Activated CD4-positive, alpha-beta memory T cell treated with anti-CD3 and anti-CD28 coated beads, Interleukin-2, amount 10 ng/mL, durations not matched to agents 7 days and 5 days (primary cell): ENCODE measurements at places on chromosomes 16 and 17.

DNA sequence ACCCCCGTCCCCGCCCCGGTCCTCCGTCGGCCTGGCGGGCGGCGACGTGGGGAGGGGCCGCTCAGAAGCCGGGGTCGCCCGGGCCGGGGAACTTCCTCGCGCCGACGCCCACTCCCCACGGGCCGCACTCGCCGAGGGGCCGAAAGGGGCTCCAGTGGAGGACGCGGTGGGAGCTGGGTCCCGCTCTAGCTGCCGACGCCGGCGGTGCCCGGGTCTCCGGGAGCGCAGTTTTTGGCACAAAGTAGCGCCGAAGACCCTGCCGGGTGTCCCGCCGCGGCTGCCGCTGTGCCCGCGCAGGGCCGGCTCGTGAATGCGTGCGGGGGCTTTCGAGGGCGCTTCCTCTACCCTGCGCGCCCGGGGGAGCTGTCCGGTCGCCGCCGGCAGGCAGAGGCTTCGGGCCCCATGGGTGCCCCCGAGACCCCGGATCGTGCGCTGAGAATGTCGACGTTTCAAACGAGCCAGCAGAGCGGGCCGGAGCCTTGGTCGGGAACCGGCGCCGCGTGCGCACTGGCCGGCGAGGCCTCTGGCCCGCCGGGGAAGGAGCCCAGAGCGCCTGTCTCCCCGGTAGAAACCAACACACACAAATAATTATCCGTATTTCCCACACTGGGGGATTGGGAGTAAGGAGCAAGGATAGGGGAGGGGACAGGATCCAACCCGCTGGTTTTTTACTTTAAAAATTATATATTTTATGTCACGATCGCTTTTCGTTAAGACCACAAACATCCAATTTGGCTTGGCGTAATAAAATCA, 46.6 kb upstream of the SLC38A10 start:
- DNase-seq, result no peak

- DNase-seq, result no peak
These were observed 36.8 kb downstream of the CPD start for GRCh38 chr17:30415491-30415890.

DNA sequence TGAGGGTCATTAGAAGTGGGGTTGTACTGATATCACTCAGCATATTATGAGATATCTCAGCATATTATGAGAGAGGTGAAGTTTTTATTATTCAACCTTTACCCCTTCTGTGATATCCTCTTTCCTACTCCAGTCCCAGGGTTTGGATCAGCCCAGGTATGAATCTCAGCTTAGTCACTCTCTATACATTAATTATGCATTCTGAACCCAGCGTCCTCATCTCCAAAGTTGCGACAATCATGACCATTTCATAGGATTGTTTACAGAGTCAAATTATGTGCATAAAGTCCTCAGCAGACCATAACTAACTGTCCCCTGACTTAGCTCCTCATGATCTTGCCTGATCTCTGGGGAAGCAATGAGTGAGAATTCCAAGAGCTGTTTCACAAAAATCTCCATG, 20.5 kb upstream of the BLMH start:
- no peak for DNase-seq

- DNase-seq, result no peak
These were observed 45.2 kb downstream of the AXIN2 start for GRCh38 chr17:65515959-65516948.

- no peak for DNase-seq
These were observed 66.4 kb downstream of the NDEL1 start for GRCh38 chr17:8502126-8502525.

DNA sequence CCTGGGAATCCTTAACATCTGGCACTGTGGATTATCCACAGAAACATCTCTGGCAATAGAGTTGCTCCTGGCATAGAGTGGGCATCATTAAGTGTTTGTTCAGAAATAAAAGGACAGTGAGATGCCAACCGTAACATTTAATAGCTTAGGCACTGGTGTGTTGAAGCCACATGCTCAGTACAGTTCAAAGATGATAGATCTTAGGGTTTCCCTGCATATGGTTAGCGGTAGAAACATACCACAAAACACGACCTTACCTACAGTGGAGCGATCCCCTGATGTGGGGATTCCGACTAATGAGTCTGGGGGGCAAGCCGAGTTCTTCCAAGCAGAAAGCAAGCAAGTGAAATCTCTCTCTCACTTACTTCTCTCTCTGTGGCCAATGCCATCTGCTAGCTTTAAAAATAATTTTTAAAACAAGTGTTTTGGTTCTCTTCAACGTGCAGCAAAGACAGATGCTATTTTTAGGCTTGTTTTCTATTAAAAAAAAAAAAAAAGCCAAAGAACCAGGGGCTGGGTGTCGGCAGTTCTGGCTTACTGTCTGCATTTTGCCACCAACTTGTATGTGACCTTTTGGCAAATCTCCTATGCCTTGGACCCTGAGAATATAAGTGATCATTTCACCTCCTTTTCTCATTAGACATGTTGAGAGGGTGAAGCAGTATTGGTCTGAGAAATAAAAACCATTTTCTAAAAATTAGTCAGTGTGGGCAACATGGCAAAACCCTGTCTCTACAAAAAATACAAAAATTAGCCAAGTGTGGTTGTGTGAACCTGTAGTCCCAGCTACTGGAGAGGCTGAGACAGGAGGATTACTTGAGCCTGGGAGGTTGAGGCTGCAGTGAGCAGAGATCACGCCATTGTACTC, 89.2 kb upstream of the CACNG3 start:
- no peak for DNase-seq

DNA sequence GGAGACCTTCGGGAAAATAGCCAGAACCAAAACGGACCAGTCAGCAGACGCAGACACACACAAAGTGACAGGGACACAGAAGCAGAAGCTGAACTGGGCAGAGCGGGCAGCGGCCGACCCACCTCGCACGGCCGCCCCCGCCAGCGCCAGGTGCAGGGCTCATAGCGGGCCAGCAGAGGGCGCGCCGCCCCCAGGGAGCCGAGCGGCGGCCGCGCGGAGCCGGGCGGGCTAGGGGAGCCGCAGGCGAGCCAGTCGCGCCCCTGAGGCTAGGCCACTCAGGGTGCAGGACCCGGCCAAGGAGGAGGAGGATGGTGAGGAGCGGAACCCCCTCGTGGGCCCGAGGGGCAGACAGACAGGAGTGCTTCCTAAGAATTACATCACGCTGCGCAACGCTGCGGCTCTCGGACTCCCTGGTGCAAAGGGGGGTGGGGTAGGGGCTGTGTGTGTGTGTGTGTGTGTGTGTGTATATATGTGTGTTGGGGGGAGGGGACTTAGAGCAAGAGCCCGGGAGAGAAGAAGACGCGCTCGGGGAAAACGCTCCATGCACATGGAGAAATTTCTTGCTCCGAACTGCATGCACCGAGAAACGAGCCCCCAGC, 913 bp upstream of the NOG start:
- peak; percentile 59 for DNase-seq

GRCh38 chr17:32275060-32276042, 9.7 kb downstream of the RHBDL3 start:
- no peak for DNase-seq

GRCh38 chr17:12421646-12422306, 243.9 kb upstream of the MYOCD start:
- DNase-seq, result no peak

GRCh38 chr16:86898386-86898785, 320.0 kb downstream of the FOXL1 start:
- DNase-seq, result no peak

DNA sequence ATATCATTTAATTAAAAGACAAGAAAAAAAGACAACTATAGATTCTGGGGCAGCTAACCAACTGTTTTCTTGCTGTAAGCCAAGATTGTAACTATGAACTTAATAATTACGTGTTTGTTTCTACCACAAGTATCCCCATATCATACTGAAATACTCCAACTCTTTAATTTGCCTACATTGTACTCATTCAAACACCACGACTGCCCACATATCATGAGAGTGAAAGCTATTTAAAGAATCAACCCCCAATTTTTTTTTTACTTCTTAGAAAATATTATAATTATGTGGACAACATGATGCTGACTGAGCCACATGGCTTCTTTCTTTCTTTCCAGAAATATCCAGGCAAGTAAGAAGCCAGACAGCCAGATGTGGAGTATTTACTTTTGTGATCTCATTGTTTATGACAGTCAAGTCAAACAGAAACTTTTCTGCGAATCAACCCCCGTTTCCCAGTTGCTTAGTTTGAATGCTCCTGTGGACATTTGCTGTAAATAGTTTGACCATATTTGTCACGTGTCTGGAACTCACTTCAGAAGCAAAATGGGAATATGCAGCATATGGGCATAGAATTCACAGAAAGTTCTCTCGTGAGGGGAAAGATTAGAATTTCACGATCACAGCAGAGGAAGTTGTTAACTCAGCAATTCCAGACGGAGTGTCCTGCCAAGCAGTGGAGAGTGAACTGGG, 126.8 kb upstream of the PSMD7 start:
- no peak for DNase-seq

DNA sequence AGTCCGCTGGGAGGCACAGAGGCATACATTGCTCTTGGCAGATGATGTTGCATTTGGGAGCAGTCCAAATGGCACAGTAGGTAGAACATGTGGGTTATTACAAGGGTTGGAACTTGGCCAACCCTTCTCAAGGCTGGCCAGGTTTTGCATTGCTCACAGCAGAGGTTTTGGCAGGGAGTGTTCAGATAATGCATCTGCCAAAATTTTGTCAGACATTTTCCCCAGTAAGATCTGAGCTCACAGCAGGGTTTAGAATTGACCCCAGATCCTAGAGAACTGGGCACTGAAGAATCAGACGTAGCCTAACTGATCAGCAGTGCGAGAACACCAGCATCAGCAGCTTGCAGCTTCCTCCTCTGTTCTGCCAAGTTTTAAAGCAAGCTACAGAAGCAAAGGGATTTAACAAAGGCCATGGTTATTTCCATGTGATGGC, 468.8 kb upstream of the KIF2B start:
- DNase-seq, result no peak

GRCh38 chr16:69535123-69536050, 30.4 kb upstream of the NFAT5 start:
- DNase-seq, result no peak

DNA sequence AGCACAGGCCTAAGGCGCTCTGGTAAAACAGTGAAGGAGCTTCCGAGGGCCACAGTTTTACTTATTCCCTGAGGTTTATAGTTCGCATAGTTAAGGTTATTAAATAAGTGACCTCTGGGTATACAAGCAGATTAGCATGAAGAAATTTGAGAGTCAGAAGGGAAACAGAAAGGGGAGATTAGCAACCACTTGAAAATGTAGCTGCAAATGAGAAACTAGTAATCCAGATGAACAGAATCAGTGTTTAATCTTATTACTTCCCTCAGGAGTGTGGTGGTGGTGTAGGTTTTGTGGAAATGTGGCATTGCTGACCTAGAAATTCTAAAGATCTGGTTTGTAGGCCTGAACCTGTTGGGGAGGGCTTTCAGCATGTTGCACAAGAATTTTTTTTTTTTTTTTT, 130.4 kb downstream of the CCDC182 start:
- no peak for DNase-seq
